ENCODE measurements at places on chromosomes 11 and 22.

DNA sequence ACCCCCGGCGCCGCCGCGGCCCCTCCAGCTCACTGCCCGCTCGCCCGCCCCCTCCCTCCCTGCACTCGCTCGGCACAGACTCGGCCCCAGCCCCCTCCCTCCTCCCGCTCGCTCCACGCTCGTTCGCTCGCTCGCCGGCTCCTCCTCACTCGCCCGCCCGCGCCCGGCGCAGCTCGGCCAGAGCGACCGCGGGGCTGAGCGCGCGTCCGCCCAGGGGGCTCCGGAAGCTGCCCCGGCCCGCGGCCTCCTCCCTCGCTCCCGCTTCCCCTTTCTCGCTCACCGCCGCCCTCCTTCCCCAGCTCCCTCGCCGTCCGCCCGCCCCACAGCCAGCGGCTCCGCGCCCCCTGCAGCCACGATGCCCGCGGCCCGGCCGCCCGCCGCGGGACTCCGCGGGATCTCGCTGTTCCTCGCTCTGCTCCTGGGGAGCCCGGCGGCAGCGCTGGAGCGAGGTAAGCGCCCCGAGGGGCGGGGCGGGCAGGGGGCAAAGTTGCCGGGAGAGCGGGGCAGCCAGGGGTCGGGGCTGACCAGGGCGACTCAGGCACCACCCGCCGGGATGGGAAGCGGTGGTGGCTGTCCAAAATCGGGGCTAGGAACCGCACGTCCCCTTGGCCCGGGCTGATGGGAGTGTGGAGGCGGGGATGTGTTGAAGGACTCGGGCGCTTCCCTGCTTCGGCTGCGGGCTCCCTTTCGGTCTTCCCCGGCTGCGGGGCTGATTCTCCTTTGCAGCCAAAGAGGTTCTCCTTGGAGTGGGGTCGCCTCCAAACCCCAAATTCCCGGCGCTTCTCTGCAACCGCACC is at the start of gene SEZ6L:
Gene SEZ6L, plus strand, starts transcription at position 148 of the 797 bp plus-strand sequence. Its CDS starts 208 bp downstream, at position 356.
- no peak for DNase-seq

DNA sequence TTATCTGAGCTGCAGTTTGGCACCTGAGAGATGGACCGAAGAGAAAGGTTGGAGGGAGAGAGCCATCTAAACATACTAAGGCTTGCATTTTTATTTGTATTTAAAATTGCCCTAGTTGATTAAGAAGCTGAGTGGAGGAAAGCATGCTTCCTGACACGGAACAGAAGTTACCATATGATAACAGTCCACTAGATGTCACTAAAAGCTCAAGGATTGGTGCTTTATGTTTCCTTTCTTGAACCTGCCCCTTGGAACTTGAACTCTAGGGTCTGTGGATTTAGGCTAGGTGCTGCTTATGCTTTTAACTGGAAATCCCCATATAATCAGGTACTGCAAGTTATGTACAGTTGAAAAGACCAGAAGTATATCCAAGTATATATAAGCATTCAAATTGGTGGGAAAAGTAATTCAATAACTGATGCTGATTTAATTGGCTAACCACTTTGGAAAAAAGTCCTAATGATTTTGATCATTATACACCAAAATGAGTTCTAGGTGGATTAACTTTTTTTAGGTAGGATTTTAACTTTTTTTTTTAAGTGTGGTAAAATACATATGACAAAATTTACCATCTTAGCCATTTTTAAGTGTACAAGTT is 9.5 kb downstream of the RBMXL2 start:
- DNase-seq, result no peak

DNA sequence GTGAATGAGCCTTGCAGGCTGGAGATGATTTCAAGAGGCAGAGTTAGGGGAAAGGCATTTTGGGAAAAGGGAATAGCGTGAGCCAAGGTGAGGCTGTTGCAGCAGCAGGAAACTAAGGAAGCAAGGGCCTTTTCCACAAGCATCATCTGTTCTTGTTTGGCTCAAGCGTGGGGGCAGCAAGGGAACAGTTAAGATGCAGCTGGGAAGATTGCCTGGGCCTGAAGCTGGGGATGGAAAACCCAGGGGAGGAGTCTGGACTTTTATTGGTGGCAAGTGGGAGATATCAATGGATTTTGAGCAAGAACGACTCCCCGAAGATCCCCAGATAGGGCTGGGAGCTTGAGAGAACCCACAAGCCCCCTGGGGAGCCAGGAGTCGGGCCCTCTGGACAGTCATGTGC is 27.3 kb upstream of the PICK1 start:
- DNase-seq, result no peak

DNA sequence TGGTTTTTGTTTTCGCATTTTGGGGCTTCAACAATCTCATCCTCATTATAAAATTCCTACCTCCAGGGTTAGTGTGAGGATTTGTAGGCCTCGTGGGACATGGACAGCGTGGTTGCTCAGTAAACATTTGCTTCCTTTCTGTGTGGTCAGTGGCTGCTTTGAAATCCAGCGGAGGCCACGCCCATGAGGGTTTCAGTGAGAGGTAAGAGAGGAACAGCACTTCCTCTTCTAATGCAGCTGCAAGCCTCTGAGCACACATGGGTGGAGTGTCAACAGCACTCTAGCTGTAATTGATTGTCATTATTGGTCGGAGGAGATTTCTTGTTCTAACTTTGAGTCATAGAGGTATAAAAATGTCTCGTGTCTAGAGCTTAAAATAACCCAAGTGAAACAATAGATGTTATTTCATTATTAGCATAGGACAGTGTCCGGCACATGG is 6.0 kb upstream of the ARHGAP42 start:
- DNase-seq, result no peak

GRCh38 chr11:83425137-83425466 is 138.9 kb upstream of the CCDC90B start:
- no peak for DNase-seq
